ENCODE measurements at places on chromosomes 4 and X.

GRCh38 chrX:148043271-148043855, 62.2 kb downstream of the FMR1NB start:
- no peak for DNase-seq

GRCh38 chr4:54719378-54719777, 61.6 kb downstream of the KIT start:
- DNase-seq: no peak

- no peak for DNase-seq
These were observed 55.2 kb downstream of the HPGD start for GRCh38 chr4:174467107-174467506.

DNA sequence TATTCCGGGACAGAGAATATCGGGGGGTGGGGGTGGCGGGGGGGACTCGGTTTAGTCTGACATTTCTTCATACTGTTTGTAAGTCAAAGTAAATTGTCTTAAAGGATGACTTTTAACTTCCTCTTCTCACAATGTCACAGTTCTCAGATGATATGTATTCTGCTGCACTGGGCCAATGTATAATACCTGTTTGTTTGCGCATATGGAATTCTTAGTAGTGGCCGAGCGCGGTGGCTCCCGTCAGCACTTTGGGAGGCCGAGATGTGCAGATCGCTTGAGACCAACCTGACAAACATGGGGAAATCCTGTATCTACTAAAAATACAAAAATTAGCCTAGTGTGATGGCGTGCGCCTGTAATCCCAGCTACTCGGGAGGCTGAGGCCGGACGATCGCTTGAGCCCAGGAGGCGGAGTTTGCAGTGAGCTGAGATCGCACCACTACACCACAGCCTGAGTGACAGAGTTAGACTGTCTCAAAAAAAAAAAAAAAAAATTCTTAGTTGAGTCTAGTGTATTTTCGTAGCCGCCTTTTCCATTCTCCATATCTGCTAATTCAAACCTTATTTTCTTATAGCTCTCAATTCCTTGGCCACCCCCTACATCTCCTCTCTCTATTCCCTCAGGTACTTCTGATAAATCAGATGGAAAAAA, 851 bp downstream of the POLR2B start:
- no peak for DNase-seq

DNA sequence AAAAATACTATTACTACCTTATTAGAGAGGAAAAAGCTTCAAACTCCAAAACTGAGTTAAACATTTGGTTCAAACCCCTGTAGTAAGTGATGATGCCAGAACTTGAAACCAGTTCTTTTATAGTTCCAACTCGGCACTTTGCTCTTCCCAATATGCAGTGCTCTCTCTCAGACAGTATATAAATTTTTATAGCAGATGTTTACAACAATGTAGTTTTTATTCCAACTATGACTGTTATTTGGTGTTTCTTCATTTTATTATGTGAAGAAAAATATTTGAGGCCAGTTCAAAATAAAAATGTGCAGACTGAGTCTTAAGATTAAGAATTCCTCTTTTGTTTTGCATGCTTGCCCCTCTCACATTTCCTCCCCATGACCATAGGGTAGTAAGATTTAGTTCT, 2.9 kb upstream of the PPP4R3C start:
- no peak for DNase-seq

DNA sequence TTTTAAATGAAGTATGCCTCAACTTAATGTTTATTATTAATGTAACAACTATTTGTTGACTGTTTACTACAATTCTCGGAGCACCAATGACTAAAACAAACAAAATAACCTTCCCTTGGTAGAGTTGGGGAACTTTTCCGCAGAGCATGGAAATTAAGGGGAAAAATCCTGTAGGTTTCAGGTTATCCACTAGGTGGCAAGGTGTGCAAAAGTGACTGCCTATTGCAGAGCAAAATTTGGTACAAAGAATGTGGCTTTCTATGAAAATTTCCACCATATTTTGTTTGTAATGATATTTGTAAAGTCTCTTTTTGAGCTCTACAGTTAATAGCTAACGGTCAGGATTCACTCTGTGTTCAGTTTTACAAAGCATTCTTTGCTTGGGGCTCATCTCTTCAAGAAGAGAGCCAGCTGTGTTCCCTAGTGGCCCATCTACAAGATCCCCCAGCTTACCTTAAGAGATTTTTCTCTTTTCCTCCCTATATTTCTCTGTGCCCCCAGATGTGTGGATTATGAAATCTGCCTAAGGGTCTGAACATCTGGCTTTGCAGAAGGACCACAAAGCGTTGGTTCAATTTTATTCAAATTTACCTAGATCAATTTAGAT, 61.1 kb downstream of the FBXO8 start:
- no peak for DNase-seq

DNA sequence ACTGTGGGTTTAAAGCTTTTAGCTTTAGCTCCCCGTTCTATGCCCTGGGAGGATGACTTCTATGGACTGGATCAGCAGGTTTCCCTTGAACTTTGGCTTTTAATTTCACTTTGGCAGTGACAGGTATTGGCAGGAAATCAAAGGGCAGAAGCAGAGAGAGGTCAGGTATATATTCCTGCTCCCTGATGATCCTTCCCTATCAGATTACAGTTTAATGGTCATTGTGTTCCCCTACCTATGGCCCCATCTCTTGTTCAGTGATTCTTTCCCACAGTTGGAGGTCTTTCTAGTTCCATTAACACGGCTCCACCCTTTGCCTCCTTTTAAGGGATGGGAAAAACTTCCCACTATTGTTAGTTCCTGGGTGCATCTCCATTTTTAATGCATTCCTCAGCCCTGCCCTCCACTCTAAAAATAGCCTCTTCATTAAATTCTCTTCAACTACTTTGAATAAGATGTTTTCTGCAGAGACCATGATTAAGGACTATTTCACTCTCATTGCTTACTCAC, 107.8 kb upstream of the TMEM47 start:
- no peak for DNase-seq

DNA sequence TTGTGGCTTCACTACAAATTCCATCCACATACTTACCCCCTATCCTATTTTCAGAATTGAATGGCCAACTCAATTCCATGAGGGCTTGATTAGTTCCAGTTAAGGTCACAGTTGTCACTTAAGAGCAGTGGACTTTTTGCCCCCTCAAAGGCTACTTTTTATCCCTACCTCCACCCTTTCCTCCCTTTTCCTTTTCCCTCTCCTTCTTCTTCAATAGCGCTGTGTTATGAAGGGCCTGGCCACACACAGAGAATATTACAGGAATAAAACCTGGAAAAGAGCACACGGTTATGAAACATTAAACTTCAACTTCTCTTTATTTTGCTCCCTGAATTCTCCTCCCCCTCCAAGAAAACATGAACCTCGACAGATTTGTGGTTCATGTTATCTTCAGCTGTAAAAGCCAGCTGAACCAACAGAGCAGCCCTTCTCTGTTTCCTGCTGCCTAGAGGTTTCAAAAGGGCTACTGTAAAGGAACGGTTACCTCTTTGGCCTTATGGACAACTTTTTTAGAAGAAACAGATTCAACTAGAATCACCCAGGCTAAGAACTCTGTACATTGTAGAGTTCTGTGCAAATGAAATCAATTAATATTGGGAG, 87.0 kb upstream of the RPL34 start:
- no peak for DNase-seq

DNA sequence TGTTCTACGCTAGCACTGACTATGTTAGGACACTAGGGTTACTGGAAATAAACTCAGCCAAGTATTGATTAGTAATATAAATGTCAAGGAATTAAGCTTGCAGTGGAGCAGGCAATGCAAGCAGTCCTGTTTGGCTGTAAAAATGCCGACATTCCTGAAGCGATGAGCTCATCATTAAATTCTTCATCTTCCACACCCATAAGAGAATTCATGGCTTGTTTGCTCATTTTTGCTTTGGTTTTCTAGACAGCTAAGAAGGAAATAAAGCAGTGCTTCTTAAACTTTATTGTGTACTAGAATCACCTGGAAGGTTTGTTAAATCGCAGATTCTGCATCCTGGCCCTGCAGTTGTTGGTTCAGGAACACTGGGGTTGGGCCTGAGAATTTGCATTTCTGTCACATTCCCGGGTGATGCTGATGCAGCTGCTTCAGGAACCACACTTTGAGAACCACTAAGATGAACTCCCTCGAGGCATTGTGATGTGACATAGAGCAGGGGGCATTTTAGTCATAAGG, 17.8 kb downstream of the ANXA3 start:
- DNase-seq: peak; percentile 64

DNA sequence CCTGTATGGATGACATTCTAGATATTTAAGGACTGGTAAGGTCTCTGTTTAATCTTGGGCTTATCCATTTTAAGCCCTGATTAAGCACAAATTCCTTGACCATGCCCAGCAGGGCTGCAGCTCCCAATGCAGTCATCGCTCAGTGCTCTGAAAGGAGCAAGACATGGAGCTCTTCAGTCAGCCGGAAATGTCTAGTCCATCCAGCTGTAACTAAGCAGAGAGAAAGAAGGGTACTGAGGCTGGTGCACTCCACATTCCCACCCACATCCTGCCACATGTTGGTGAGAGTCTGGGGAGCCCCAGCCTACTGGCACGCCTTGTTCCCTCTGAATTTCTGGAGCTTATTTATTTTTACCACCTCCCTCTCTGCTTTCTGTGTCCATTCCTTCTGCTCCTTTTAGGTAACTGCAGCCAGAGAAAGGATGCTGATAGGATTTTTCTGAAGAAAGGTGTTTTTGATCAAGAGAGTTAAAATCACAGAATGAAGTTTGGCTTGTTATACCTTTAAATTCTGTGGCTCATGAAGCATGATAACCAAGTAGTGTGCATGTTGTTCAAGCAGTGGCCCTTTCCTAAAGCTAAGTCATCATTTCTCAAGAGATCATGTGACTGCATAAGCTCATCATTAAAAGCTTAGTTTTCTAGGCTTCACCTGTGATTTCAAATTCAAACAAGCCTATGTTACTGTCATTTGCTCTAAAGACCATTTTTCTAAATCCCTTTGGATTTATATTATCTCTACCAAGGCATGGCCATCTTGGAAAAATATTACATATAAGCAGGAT, 74.0 kb downstream of the GALNT7 start:
- no peak for DNase-seq

DNA sequence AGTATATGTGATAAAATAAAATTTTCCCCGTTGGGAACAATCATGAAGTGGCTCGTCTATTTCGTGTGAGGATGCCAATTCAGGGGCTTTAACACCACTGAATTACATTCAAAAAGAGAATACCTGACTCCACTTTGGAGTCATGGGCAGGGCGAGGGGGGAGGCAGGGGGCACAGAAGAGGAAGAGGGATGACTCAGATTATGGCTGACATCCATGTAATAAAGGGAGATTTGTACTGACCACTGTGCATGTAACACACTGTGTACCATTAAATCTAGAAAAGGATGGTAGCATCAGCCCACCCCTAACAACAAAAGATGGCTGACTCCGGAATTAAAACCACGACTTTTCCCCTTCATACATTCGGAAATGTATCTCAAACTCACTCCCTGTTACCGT, 1.3 kb downstream of the SLC9A7 start:
- DNase-seq: no peak

GRCh38 chrX:137194164-137194563, 160.4 kb upstream of the GPR101 start:
- DNase-seq: no peak

GRCh38 chrX:152926279-152926678, 28.4 kb downstream of the ZNF185 start:
- DNase-seq: no peak

DNA sequence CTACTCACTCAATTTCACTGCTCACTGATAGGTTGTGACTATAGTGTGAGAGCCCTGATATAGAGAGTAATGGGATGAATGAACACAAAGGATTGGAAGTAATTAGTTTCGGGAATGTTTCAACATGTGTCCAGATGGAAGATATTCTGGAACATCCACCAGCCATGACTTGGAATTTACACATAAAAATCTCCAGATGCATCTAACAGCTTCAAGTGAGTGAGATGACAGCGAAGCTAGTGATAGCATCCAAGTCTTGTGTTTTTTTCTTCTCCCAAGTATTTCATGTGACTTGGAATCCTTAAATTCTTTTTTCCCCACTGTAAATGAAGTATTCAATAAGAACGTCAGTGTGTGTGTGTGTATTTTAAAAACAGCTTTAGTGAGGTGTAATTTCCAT, 82.1 kb downstream of the CLDN34 start:
- DNase-seq: peak; percentile 4

- no peak for DNase-seq
These were observed at the start of gene FAM149A for GRCh38 chr4:186104114-186104889. TSS of gene FAM149A (plus strand) at chr4:186104704.

DNA sequence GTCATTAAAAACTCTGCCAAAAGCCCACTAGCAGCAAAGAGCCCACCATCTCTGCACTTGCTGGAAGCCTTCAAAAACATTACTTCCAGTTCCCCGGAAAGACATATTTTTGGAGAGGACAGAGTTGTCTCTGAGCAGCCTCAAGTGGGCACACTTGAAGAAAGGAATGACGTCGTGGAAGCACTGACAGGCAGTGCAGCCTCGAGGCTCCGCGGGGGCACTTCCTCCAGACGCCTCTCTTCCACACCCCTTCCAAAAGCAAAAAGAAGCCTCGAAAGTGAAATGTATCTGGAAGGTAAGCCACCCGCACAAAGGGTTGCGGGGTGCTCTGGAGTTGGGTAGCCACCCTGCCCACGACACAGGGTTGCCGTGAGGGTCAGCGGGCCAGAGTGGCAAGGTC, 25.9 kb downstream of the OFD1 start:
- no peak for DNase-seq

DNA sequence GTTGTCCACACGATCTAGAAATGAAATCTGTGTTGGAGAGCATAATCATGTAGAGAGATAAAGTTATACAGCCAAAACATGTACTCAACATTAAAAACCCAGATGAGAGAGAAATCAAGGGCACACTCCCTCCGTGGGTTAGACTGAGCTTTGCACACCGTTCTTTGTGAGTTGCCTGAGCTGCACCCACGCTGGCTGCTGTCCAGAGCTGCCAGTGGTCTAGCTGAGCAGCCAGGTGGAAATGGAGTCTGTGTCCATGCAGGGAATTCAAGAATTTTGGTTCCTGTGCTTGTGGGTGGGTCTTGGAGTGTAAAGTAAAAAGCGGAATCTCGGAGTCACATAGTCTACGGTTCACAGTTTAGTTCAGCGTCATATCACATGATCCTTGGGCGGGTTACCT, 84.6 kb downstream of the GPR143 start:
- no peak for DNase-seq

GRCh38 chr4:110005461-110006056, 92.9 kb downstream of the EGF start:
- DNase-seq: peak; percentile 60

DNA sequence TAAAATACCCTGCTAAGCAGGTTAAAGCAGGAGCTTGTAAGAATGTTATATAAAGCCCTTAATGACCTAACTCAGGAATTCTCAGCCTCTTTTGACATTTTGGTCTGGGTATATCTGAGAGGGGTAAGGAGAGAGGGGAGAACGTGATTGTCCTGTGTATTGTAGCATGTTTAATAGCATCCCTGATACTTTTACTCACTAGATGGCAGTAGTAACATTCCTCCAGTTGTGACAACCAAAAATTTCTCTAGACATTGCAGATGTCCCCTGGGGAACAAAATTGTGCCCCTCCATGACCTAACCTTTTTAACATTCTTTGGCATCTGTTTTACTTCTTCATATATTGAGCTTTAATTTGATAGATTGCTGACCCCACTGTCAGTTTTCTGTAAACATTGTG, 17.9 kb downstream of the SMARCA5 start:
- DNase-seq: no peak

Measured in urinary bladder (tissue), 4 donors.